CD8-positive, alpha-beta T cell (primary cell): ENCODE measurements at places on chromosomes 2 and 18. TPM values are rescaled to one million over a fixed set of nuclear protein-coding genes. Genes with fewer than 3 reads are reported as not detected.

GRCh38 chr2:30932870-30933269 lies 125.6 kb upstream of the CAPN13 start:
- no peak for DNase-seq

DNA sequence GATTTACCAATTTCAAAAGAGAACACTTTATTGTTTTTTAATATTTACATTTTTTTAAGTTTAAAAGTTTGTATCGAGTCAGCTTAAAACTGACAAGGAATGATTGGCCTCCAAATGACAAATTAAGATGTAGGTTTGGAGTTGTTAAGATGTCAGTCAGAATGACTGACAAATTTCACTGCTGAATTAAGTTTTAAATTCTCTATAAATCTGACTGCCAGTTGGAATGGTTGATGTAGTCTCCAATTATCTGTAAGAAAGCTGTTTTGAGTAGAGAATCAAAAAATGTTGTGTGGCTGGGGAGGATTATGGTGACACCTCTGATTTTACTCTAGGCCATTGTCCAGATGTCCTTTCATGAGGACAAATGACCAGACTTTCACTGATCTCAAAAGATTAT lies 165.3 kb upstream of the CDH20 start:
- DNase-seq, result no peak

GRCh38 chr18:54191352-54191751 lies 33.1 kb downstream of the MBD2 start:
- DNase-seq, result no peak

DNA sequence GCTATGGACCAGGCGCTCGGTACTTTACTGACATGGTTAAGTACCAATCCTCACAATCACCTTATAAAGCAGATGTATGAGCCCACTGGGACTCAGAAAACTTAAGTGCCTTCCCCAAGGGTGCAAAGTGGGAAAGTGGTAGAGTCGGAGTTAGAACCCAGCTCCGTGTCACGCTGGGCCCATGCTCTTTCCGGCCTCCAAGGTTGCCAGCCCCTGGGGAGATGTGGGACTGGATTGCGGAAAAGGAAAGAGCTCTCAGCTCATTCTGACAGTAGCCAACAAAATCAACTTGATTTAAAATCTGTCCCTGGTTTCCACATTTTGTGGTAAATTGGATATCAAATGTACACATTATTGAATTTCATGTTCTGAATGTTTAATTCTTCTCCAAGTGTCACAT lies 403.8 kb downstream of the DCDC2C start:
- DNase-seq, result no peak

DNA sequence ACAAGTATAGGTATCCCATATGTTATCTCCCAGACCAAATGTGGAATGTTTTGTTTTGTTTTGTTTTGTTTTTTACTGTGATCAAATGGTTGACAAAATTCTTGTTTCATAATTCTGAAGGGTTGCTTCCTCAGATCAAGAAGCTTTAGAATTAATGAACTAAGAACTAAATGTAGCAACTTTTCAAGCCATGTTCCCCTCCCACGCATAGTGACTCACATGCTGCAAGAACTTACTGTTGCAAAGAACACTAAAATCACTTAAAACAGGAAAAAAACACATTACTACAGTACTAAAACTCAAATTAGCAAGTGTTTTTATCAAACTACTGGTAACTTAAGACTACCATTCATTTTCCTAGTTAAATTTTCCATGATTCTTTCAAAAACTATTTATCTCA lies 30.6 kb downstream of the HNRNPLL start:
- DNase-seq, result no peak

ZC3H6 gene
- total RNA-seq, result 13.7 TPM

DNA sequence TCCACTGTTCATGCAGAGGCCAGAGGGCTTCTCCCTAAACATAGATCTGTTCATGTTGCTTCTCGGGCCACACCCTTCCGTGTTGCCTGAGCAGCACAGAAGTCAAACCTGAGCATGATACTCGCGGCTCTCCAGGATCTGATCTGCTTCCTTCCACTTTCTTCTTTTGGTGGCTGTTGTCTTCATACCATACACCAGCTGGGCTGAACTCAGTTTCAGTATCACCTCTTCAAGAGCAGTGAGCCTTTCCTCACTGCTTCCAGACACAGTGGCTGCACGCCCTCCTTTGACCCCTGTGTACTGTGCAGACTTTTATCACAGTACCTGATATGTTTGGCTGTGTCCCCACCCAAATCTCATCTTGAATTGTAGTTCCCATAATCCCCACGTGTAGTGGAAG lies 348.9 kb downstream of the NBAS start:
- no peak for DNase-seq

DNA sequence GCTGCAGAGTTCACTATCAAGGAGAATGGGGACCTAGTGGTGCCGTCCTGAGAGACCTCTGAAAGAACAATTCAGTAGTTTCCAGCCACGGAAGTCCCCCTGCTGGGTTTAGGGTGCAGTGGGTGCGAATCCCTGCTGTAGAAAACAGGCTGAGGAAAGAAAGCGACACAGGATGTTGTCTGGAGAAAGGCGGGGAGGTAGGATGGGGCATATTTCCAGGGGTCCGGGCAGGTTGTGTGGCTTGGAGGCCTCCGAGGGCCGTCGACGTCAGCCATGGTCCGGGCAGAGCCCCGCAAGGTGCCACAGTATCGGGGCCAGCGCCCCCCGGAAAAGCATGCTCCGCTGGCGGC lies 807 bp upstream of the CREB1 start:
- DNase-seq, result peak; percentile 61

FBXO36 gene
- 1.0 TPM for total RNA-seq

MBP gene
- 67.9 TPM for total RNA-seq

GRCh38 chr2:140539242-140539875 lies 1591.5 kb downstream of the LRP1B start:
- no peak for DNase-seq

TTC39C gene
- 85.7 TPM for total RNA-seq

- no peak for DNase-seq
These were observed 782.8 kb downstream of the PLCL1 start for GRCh38 chr2:198587240-198587639.

DNA sequence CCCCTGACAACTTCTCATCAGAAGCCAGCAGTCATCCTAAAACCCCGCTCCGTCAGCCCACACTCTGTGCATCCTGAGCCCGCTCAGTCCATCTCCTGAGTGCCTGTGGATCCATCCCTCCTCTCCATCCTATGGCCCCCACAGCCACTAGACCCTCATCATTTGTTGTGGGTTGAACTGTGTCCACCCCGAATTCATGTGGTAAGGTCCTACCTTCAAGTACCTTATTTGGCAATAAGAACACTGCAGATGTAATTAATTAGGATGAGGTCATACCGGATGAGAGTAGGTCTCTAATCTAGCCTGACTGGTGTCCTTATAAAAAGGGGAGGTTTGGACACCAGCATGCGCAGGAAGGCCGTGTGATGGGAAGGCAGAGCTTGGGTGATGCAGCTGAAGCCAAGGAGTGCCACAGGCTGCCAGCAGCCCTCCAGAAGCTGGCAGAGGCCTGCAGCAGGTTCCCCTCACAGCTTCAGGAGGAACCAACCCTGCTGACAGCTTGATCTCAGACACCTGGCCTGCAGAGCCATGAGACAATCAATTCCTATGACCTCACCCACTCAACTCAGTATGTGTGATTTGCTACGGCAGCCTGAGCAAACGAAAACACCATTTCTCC lies 192.4 kb downstream of the ZBTB7C start:
- no peak for DNase-seq
